WTC11 (cell line): ENCODE measurements at places on chromosomes 6 and 20. TPM values are rescaled to one million over a fixed set of nuclear protein-coding genes. Genes with fewer than 3 reads are reported as not detected.

The NUP43 gene
- 79.1 to 84.5 TPM (median 83.5 TPM) in 3 replicates for total RNA-seq

The GSTA2 gene
- total RNA-seq, result 0.14 TPM in 1 of 3 replicates, not detected in the others

The NR2E1 gene
- total RNA-seq, result not detected in 3 replicates

The ZNF391 gene
- 9.4 to 11.5 TPM (median 11.3 TPM) in 3 replicates for total RNA-seq

The TPBG gene
- 29.6 to 35.3 TPM (median 30.4 TPM) in 3 replicates for total RNA-seq

The TRIM27 gene
- 65.8 to 79.8 TPM (median 68.3 TPM) in 3 replicates for total RNA-seq

The C6orf163 gene
- 1.2 to 2.0 TPM (median 1.9 TPM) in 3 replicates for total RNA-seq

The LY6G6F gene
- total RNA-seq, result not detected in 3 replicates

The CHD6 gene
- total RNA-seq, result 52.1 to 61.9 TPM (median 52.8 TPM) in 3 replicates

The FAM83C gene
- total RNA-seq, result not detected in 3 replicates

The SLC32A1 gene
- 0.09 to 0.37 TPM (median 0.25 TPM) in 3 replicates for total RNA-seq

- no peak for DNase-seq
Observed at GRCh38 chr6:12001004-12001705, 11.0 kb upstream of the HIVEP1 start.

- DNase-seq, result no peak
Observed at GRCh38 chr6:79081663-79082062, 3.6 kb upstream of the PHIP start.

DNA sequence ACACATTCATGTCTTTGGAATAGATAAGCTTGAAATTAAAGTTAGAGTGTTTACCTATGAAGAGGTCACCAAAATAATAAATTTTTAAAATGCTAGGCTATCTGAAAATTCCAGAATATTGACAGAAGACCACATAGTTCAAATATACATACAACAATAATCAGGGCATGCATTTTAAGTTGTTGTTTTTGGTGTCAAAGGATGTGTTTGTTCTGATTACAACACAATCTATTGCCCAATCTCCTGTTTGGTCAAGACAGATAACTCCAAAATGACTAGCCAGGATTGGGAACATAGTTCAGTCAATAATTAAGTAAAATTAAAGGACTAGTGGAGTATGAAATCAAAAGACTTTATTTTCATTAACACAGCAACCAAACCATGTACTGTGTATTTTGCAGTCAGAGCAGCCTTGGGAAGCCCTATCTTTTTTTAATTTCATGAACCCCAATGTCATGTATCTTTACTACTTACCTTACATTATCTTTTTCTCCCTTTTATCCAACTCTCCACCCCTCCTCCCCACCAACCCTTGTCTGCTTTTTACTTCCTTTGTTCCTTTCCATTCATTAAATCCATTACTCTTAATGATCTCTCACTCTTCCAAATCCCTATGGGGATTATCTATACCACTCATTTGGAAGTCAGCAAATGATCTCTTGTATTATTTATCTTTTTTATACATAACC lies 111.2 kb downstream of the CDK19 start:
- no peak for DNase-seq

DNA sequence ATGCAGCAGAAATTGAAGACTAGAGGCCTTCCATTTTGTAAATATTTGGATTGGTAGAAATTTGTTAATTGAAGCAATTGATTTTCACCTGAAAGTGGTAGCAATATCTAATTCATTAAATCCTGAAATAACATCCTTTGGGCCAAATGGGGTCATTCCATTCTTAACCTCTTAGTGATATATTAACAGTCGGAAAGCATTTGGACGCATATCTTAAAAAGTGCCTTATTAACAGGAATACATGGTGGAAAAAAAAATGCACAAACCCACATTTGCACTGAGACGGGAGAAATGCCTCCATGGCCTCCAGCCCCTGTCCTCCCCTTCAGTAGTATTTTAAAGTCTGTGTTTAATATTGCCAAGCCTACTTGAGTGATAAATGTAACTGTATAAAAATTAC lies 205.5 kb downstream of the TFAP2B start:
- DNase-seq, result no peak

DNA sequence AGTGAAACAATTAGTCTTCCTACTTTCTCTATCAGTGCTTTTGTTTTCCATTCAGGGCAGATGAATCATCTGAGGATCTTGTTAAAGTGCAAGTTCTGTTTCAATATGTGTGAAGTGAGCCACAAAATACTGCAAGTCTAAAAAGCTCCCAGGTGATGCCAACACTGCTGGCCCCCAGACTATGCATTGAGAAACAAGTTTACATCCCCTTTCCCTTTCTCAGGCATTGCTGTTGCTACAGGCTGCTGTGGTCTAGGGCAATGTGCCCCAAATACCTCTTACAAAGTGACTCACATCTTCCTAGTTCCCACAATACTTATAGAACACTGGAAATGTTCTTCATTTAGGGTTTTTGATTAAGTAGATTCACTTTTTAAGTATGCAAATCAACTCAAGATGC lies 31.8 kb downstream of the ABRACL start:
- no peak for DNase-seq

- DNase-seq, result no peak
Observed at GRCh38 chr6:75280131-75280855, 4.3 kb downstream of the TMEM30A start.

GRCh38 chr20:8018958-8019245 lies 659 bp downstream of the TMX4 start:
- peak; percentile 69 for DNase-seq

- DNase-seq, result no peak
Observed at GRCh38 chr6:3687847-3688246, 63.7 kb downstream of the PXDC1 start.

GRCh38 chr6:82869493-82869892 lies 196.1 kb downstream of the UBE3D start:
- DNase-seq, result no peak

DNA sequence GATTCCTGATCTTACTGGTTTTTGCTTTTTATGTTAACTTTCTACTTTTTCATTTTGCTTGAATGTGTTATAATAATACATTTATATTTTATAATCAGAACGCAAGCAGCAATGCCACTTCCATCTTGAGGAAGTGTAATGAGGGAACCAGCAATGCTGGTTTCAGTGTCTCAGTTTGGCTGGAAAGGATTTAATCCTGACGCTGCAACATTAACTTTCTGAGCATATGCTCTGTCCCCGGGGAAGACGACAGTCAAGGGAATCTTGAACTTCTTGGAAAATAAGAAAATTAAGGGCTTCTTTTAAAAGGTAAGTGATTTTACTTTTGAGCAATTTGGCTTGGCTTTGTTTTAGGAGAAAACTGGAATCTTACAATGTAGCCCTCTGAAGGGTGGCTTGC lies 205.5 kb upstream of the AGPAT4 start:
- no peak for DNase-seq

GRCh38 chr6:157238346-157238745 lies 85.0 kb downstream of the TMEM242 start:
- no peak for DNase-seq

GRCh38 chr6:126722411-126722810 lies 382.5 kb downstream of the CENPW start:
- DNase-seq, result no peak

DNA sequence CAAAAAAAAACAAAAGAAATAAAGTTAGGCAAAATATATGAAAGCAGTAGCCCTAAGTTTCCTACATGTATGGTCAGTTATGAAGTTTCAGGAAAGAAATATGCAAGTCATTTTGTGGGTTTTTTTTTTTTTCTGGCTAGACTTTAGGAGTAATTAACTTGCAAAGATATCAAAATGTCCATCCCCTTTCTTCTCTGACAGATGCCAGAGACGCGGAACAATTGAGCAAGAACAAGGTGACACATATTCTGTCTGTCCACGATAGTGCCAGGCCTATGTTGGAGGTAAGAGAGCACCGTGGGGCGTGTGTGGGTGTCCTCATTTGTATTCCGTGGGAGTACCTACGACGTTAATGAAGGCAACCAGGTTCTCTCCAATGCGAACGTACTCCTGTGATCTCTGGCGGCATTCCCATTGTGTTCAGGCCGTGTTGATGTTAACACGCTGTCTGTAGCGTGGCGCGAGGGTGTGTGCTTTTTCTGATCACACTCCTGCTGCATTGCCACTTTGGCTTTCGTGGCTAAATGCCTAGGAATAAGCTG lies 19.5 kb downstream of the DUSP22 start:
- no peak for DNase-seq

DNA sequence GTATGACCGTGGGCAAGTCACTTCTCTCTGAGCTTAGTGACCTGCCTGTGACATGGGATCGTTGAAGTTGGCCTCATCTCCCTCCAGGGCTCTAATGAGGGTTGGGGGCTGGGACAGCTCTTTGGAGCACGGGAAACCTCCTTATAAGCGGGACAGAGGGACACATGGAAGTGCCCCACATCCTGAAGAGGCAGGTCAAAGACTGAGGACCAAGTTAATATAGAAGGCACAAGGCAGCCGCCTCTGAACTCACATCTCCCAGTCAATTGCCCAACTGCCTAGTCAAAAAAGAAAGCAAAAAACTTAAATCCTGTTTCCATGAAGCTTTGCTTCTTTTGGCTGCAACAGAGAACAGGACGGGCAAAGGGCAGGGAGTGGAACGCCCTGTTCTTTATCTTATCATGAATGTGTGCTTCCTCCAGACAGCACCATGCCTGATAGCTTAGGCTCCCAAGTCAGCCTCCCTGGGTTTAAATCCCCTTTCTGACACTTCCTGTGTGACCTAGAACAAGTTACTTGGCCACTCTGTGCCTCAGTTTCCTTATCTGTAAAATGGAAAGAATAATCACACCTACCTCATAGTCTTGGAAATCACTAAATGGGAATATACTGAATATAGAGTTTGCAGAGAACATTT lies 27.1 kb downstream of the LBP start:
- no peak for DNase-seq

DNA sequence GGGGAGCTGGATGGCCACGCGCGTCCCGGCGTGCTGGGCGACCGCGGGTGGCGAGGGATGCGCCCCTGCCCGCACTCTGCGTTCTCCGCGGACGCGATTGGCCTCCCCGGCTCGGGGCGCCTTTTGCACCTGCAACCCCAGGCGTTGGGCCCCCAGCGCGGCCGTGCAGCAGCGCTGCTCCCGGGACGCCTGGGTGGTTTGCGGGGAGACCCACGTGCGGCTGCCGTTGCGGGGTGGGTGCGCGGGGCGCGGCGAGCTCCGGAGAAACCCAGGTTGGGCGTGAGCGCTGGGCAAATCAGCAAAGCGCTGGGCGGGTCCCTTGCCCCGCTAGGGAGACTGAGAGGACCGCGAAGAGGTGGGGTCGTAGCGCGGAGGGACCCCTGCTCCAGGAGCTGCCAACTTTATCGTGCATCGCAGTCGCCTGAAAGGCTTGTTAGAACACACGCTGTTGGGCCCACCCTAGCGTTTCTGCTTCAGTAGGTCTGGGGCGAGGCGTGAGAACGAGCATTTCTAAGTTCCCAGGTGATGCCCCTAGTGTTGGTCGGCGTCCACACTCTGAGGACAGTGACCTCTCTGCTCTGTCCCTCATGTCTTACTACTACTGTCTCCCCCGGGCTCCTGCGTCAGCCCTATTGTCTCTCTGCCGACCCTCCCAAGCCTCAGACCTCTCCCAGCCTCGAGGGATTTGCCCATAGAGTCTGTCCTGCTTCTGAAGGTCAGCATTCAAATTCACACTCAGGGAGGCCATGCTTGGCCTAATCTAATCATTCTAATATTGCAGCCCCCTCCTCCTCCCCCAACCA lies 538 bp upstream of the ZFP64 start:
- peak; percentile 58 for DNase-seq

GRCh38 chr20:15613530-15613929 lies 959.7 kb downstream of the KIF16B start:
- no peak for DNase-seq

GRCh38 chr6:125279961-125280360 lies 21.8 kb downstream of the HDDC2 start:
- DNase-seq, result no peak

- DNase-seq, result no peak
Observed at GRCh38 chr6:52077961-52078625, 9.3 kb downstream of the PKHD1 start.

- no peak for DNase-seq
Observed at GRCh38 chr6:15330174-15330944, 84.5 kb downstream of the JARID2 start.

GRCh38 chr6:110628330-110628729 lies 151.9 kb upstream of the SLC22A16 start:
- no peak for DNase-seq

- DNase-seq, result no peak
Observed at GRCh38 chr6:13523826-13524622, 36.6 kb upstream of the GFOD1 start.

DNA sequence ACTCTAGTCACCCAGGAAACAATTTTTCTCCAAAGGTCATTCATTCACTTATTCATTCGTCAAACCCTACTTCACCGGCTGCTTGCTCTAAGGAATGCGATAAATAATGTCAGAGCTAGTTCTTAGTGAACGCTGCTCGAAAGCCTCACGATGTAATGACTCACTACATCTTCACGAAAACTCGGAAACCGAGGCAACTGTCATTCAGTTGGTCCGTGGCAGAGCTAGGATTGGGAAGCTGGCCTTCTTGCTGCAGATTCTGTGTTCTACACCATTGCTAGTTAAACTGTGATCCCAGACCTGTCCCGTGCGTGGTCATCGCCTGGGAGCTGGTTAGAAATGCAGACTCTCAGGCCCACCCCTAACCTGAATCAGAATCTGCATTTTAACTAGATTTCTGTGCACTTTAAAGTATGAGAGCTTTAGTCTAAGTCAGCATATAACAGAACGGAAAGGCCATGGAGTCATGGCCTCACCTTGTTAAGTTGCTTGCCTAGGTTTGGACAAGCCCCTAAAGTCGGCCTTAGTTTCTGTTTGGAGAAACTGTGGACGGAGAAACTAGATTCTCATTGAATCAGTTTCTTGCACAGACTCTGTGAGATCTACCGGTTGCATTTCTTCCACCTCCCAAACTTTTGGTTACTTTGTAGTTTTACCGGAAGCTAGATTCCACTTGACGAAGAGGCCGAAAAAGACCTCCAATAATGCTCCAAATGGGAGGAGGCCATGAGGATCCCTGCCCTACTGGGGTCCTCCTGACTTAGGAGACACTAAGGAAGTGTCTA lies 651 bp upstream of the CCND3 start:
- no peak for DNase-seq
